Regular cardiac myocyte (primary cell): ENCODE measurements at places on chromosomes 16 and 17. TPM values are rescaled to one million over a fixed set of nuclear protein-coding genes. Genes with fewer than 3 reads are reported as not detected.

Gene SLC12A3
- total RNA-seq = not detected in 2 replicates

Gene CMTM1
- 2.1 and 2.5 TPM in 2 replicates for total RNA-seq

Gene ETV4
- 1.1 and 3.6 TPM in 2 replicates for total RNA-seq

Gene TBC1D3K
- total RNA-seq = not detected in 2 replicates

Gene KRTAP9-6
- total RNA-seq = not detected in 2 replicates
